ENCODE measurements at places on chromosomes 7 and 10. TPM values are rescaled to one million over a fixed set of nuclear protein-coding genes. Genes with fewer than 3 reads are reported as not detected.

GRCh38 chr10:9076066-9076465 is 1021.6 kb downstream of the GATA3 start:
- no peak for DNase-seq

DNA sequence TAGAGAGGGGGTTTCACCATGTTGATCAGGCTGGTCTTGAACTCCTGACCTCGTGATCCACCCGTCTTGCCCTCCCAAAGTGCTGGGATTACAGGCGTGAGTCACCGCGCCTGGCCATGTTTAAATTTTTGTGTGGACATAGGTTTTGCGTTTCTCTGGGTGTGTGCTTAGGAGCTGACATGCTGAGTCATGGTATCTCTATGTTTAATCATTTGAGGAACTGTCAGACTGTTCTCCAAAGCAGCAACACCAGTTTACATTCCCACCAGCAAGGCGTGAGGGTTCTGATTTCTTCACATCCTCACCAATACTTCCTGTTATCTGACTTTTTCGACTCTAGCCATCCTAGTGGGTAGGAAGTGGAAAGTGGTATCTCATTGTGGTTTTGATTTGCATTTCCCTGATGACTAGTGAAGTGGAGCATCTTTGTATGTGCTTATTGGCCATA is 153.7 kb downstream of the DNAJB6 start:
- no peak for DNase-seq

DNA sequence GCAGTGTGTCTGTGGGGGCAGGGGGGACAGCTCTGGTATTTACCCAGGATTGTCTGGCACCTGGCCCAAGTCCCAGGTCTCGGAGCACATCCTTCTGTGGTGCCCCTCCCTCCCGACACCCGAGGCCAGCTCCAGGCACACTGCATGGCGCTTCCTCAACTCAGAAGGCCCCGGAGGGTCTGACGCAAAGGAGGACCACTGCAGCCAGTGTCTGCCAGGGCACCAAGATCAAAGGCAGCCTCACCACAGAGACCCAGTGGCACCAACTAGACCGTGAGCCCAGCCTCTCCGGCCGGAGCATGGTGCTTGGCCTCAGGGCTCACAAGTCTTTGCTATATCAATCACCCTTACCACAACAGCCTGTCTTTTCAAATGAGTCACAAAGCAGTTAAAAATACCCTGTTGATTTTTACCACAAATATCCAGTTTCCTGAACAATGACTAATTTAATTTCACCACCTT is 99.3 kb upstream of the DDC start:
- no peak for DNase-seq

The TUBGCP2 gene
- total RNA-seq: 38.9 TPM

Data from left ventricle myocardium inferior (tissue), 1 donor.